ENCODE measurements at places on chromosomes 12 and 14. TPM values are rescaled to one million over a fixed set of nuclear protein-coding genes. Genes with fewer than 3 reads are reported as not detected.

- no peaks in the 10 kb centered on the region for H3K36me3 ChIP-seq
- no peaks in the 10 kb centered on the region for H3K27me3 ChIP-seq
- H3K4me1 ChIP-seq, result peaks cover 21% of the 10 kb centered on the region
- H3K4me3 ChIP-seq, result no peak overlapping the region
Measured at GRCh38 chr12:124872068-124872719, 8.5 kb upstream of the SCARB1 start.

DNA sequence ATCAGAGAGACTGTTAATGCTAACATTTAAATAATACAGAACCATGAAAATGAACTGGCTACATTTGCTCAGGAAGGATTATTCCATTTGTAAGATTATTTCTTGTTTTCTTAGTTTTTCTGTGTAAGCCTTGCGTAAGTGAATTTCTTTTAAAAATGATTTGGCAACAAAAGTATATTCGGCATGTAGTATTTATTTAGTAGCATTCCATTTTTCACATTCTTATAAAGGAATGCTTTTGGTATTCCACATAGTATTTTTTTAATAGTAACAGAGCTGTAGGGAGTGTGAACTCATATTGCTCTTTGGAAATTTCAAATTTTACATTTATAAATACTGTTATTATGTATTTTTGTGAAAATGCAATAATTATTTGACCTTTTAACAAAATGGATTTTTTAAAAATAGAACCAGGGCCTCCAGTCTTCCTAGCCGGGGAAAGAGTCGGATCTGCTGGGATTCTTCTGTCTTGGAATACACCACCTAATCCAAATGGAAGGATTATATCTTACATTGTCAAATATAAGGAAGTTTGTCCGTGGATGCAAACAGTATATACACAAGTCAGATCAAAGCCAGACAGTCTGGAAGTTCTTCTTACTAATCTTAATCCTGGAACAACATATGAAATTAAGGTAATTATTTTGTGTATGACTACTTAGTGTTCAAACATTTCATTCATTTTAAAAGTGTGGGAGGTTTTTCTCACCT lies 1.2 kb downstream of the PTPRQ start:
- DNase-seq, result no peak
- no peak overlapping the region for H3K4me3 ChIP-seq
- no peak overlapping the region for H3K27ac ChIP-seq
- H3K4me1 ChIP-seq, result no peaks in the 10 kb centered on the region

LPCAT3 gene
- total RNA-seq, result 32.6 TPM

NOXRED1 gene
- total RNA-seq, result 0.07 TPM

DNA sequence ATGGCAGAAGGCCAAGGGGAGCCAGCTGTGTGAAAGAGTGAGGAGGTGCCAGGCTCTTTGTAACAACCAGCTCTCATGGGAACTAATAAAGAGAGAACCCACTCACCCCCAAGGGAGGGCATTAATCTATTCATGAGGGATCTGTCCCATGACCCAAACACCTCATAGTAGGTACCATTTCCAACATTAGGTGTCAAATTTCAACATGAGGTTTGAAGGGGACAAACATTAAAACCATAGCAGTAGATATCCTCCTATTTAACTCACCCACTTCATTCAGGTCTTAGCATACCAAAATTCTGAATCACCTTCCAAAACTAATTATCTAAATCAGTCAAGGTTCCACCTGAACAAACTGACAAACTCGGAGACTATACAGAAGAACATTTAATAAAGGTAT lies 75.3 kb downstream of the PPFIA2 start:
- H3K36me3 ChIP-seq, result no peaks in the 10 kb centered on the region
- H3K27ac ChIP-seq, result no peak overlapping the region
- H3K4me3 ChIP-seq, result no peak overlapping the region
- no peaks in the 10 kb centered on the region for H3K4me1 ChIP-seq
- no peaks in the 10 kb centered on the region for H3K27me3 ChIP-seq

DNA sequence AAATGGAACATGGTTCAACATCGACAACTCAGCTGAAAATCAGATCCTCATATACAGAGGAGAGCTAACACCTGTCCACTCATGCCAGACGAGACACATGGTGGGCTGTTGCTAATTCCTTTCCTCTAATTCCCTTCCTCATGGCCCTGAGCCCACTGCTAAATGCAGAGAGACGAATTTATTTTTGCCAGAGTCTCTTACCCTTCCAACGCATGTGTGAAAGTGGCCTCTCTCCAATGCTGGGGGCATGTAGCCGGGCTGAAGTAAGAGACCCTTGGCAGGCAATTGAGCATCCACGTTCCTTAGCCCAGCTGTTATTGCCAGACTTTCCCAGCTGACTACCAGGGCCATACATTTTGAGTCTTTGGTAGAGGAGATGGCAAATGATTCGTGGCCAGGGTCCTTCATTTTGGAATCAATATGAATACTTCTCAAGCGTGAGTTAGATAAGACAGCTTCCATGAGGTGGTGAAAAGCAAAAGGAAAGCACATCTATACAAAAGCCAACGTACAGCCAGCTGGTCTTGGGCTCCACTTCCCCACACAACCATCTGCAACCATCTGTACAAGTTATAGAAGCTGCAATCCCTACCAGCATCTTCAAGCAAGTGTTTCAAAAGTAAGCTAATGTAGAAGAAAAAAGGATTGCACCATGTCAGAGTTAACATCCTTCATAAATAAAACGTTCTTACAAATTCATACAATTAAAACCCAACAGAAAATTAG lies 28.6 kb downstream of the CORO1C start:
- peaks cover 31% of the 10 kb centered on the region for H3K4me1 ChIP-seq
- DNase-seq, result no peak
- peaks cover 16% of the 10 kb centered on the region for H3K36me3 ChIP-seq
- H3K27me3 ChIP-seq, result no peaks in the 10 kb centered on the region

OVCH1 gene
- 0.06 TPM for total RNA-seq

GRCh38 chr12:4909734-4910501 lies at the start of gene KCNA1:
TSS of gene KCNA1 (plus strand) at chr12:4909905. CDS start at chr12:4911379, 1,474 bp downstream.
- peak; percentile 68 for DNase-seq
- H3K4me1 ChIP-seq, result peaks cover 34% of the 10 kb centered on the region
- H3K4me3 ChIP-seq, result peak within 1 kb of the TSS; percentile 62
- no peak within 1 kb of the TSS for H3K27ac ChIP-seq

GRCh38 chr14:96119947-96120346 lies 80.8 kb downstream of the C14orf132 start:
- H3K36me3 ChIP-seq, result no peaks in the 10 kb centered on the region
- H3K27me3 ChIP-seq, result no peaks in the 10 kb centered on the region
- H3K4me3 ChIP-seq, result no peak overlapping the region
- no peaks in the 10 kb centered on the region for H3K4me1 ChIP-seq

TSHR gene
- not detected for total RNA-seq

DNA sequence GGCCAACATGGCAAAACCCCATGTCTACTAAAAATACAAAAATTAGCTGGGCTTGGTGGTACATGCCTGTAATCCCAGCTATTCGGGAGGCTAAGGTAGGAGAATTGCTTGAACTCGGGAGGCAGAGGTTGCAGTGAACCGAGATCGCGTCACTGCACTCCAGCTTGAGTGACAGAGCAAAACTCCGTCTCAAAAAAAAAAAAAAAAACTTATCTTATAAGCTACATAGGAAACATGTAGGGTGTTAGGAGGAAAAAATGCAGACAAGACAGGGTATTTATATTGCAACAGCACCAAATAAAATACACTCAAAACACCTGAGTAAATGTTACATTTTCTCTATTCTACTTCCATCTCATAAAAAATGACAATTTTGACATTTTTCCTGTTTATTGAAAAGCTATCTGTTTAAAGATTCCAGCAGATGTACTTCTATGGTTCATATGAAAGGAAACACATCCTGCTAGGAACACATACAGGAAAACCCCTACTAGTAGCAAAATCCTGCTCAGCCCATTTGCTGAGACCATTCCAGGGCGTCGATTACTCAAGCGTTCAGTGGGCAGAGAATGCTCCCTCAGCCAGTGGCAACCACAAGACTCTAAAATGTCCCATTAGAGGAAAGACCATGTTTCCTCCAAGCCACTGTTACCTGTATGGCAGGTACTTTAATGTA lies 19.7 kb downstream of the CORO1C start:
- no peak for DNase-seq
- no peak overlapping the region for H3K4me3 ChIP-seq
- no peak overlapping the region for H3K27ac ChIP-seq
- H3K27me3 ChIP-seq, result no peaks in the 10 kb centered on the region

ADAM21 gene
- total RNA-seq, result 0.12 TPM

DNA sequence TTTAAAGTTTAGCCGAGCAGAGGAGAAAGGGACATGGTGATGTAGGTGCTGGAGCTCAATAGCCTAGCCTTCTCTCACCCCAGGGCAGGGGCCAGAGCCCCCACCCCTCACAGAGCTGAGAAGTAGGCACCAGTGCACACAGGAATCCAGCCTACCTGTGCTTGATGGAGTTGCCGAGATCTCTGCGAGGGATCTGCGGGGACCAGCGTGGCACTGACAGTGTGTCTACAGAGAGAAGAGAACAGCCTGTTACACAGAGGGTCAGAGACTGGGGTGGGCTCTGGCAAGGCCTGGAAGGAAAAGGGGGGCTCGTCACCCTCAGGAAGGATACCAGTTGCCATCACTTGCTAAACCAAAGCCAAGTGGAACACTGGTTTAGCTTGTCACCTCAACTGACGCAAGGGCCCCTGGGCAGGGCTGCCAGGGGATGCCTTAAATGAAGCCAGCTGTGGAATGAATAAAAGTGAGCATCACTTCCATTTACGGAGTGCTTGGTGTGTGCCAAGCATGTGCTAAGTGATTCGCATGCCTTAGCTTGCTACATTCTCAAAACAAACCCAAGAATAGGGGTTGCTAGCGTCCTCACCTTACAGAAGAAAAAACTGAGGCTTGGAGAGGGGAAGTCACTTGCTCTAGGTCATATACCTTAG lies 220.8 kb upstream of the NOS1 start:
- no peak overlapping the region for H3K4me3 ChIP-seq
- no peak overlapping the region for H3K27ac ChIP-seq
- H3K36me3 ChIP-seq, result no peaks in the 10 kb centered on the region
- H3K27me3 ChIP-seq, result no peaks in the 10 kb centered on the region

KRT82 gene
- total RNA-seq, result not detected

DNA sequence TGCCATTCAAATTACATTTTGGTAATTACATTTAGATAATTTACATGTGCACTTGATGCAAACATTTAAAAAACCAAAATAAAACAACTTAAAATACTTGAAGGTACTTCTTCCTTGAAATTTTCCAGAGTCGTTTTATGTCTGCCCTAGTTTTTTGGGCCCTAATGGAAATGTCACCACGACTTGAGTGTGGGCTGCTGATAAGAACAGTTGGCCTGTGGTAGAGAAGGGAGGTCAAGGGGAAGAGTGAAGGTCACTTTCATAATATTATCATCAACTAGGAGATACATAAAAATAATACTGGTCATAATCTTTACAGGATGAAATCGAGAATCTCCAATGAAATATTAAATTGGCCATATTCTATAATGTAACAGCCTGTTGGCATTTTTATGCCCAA lies 23.1 kb downstream of the ZDHHC17 start:
- peaks cover 7% of the 10 kb centered on the region for H3K4me1 ChIP-seq
- no peak overlapping the region for H3K27ac ChIP-seq
- H3K36me3 ChIP-seq, result peaks cover 4% of the 10 kb centered on the region
- H3K4me3 ChIP-seq, result no peak overlapping the region
- H3K27me3 ChIP-seq, result no peaks in the 10 kb centered on the region
- DNase-seq, result no peak

RND1 gene
- total RNA-seq, result 9.8 TPM

CACNA1C gene
- total RNA-seq, result 2.7 TPM

NTF3 gene
- total RNA-seq, result 11.0 TPM

DNA sequence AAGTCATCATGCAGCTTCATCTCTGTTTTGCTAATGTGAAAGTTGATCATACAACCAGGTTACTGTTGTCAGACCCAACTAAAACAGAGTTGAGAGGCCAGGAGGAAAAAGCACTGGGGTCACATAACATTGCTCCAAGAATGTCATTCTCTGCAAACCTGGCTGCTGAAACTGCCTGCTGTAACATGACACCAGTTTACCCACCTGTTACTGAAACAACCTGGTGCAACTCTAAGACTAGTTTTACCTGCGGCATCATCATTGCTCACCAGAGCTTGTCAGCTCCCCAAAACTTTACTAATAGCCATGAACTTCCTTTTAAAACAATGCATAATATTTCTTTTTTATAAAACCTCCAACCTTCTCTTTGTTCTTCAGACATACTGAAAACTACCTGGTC lies 30.7 kb upstream of the DEGS2 start:
- no peak for DNase-seq
- no peak overlapping the region for H3K4me3 ChIP-seq
- H3K27ac ChIP-seq, result no peak overlapping the region
- no peaks in the 10 kb centered on the region for H3K4me1 ChIP-seq
- H3K27me3 ChIP-seq, result no peaks in the 10 kb centered on the region
- no peaks in the 10 kb centered on the region for H3K36me3 ChIP-seq

- H3K4me3 ChIP-seq, result no peak overlapping the region
- no peak overlapping the region for H3K27ac ChIP-seq
- H3K4me1 ChIP-seq, result peaks cover 2% of the 10 kb centered on the region
- H3K36me3 ChIP-seq, result no peaks in the 10 kb centered on the region
Measured at GRCh38 chr12:115661112-115661511, 616.4 kb downstream of the MED13L start.

DNA sequence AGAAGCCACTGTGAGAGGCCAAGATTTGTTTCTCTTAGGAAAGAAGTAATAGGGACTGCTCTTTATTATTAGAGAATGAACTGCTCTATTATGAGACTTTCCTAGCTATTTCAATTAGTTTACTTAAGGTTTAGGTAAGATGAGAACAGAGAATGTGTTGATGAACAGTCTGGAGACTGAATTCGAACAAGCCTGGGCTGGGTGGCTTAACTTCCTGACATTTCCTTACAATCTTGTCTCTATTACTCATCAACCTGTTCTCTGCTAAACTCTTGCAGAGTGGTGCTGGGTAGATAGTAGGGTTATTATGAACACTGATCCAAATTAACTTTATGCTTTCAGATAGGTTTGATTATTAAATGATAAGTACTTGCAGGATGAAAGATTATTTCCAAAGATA lies 31.2 kb downstream of the SLC15A5 start:
- no peaks in the 10 kb centered on the region for H3K4me1 ChIP-seq
- no peak overlapping the region for H3K27ac ChIP-seq
- no peak overlapping the region for H3K4me3 ChIP-seq
- no peaks in the 10 kb centered on the region for H3K36me3 ChIP-seq
- no peaks in the 10 kb centered on the region for H3K27me3 ChIP-seq
- no peak for DNase-seq

P2RX2 gene
- 0.15 TPM for total RNA-seq

- H3K27me3 ChIP-seq, result no peaks in the 10 kb centered on the region
- peak overlapping the region; percentile 91 for H3K27ac ChIP-seq
Measured at GRCh38 chr12:113933201-113933786, 32.8 kb downstream of the RBM19 start.

- no peak overlapping the region for H3K4me3 ChIP-seq
- H3K36me3 ChIP-seq, result no peaks in the 10 kb centered on the region
- H3K4me1 ChIP-seq, result no peaks in the 10 kb centered on the region
- H3K27me3 ChIP-seq, result no peaks in the 10 kb centered on the region
- H3K27ac ChIP-seq, result no peak overlapping the region
- no peak for DNase-seq
Measured at GRCh38 chr12:15020156-15020555, 47.3 kb downstream of the PDE6H start.

GRCh38 chr12:130703733-130704375 lies 12.2 kb downstream of the RIMBP2 start:
- DNase-seq, result no peak
- no peak overlapping the region for H3K27ac ChIP-seq
- H3K4me3 ChIP-seq, result no peak overlapping the region
- H3K27me3 ChIP-seq, result no peaks in the 10 kb centered on the region
- no peaks in the 10 kb centered on the region for H3K36me3 ChIP-seq

HNF1A gene
- total RNA-seq, result not detected

All from neural progenitor cell (in vitro differentiated cells).